Amniotic stem cell (primary cell): ENCODE measurements at places on chromosomes 2 and 18.

DNA sequence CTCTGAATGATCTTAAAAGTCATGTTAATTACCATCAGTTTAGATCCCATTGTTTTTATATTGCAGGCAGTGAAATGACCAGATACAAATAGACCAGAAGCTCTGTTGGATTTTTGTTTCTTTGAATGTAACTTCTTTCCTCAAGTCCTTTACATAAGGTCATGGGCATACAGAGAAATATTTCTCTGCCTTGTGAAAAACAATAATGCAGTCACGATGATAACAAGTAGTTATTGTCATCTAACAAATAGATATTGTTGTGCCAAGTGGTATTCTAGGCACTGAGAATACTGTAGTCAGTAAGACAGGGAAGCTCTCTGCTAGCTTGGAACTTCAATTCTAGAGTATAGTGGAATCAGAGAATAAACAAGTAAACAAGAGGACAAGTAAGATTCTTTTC lies 94.7 kb upstream of the BARD1 start:
- DNase-seq: no peak

GRCh38 chr2:129849559-129850160 lies 129.8 kb upstream of the RAB6C start:
- peak; percentile 39 for DNase-seq

DNA sequence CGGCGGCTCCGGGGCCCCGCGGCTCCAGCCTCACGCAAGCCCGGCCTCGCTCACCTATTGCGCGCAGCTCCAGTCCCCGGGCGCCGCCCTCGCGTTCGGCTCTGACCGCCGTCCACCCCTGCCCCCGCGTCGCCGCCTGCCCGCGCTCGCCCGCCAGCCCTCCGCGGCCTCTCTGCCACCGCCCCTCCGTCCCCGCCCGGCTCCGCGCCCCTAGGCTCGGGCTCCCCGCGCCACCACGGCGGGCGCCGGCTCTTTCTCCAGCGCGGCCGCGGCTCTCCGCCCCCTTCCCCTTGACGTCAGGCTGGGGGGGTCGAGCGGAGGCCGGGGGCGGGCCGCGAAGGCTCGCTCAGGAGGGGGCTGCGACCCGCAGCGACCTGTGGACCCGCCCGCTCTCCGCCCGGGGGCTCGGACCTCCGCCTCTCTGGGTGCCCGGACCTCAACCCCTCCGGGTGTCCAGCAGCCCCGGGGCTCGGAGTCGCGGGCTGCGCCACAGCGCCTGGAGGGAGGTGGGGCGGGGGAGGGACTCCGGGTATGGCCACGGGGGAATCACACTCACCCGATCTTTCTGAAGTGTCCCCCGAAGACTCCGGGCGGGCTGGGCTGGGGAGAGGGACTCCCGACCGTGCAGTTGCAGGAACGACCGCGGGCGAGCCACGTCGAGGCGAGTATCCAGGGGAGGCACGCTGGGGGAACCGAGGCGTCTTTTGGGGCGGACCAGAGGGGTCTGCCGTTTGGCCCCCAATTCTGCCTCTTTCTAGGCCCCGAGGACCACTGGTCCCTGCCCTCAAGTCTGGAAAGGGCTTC lies at the start of gene SEMA4C:
TSS of gene SEMA4C (minus strand) at position 259 of the 804 bp plus-strand sequence. CDS start 2,194 bp downstream, outside the sequence.
- no peak for DNase-seq

GRCh38 chr2:45299361-45299760 lies 290.1 kb upstream of the SIX2 start:
- DNase-seq: no peak

- DNase-seq: no peak
Observed at GRCh38 chr2:100840519-100840918, 20.6 kb downstream of the NPAS2 start.

GRCh38 chr2:185823773-185824172 lies 85.2 kb downstream of the FSIP2 start:
- no peak for DNase-seq

DNA sequence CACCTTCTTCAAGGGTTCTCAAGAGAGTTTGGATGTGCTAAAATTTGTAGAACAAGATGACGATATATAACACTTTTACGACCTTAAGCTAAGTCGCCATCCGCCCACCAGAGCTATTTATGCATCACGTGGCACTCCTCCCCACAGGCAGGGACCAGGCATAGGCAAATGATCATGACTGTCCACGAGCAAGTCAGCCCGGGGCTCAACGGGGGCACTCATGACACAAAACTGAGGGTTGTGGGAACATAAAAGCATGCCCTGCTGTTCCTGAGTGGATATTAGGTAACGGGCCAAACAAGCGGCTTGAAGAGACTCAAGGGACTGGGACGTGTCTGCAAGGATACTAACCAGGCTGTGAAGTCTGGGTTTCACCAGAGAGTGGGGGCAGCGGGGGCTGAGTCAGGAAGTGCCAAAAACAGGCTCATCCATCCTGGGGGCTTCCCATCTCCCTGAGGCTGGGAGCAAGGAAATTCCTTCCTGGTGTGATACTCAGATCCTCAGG lies 58.1 kb downstream of the FAM178B start:
- no peak for DNase-seq

DNA sequence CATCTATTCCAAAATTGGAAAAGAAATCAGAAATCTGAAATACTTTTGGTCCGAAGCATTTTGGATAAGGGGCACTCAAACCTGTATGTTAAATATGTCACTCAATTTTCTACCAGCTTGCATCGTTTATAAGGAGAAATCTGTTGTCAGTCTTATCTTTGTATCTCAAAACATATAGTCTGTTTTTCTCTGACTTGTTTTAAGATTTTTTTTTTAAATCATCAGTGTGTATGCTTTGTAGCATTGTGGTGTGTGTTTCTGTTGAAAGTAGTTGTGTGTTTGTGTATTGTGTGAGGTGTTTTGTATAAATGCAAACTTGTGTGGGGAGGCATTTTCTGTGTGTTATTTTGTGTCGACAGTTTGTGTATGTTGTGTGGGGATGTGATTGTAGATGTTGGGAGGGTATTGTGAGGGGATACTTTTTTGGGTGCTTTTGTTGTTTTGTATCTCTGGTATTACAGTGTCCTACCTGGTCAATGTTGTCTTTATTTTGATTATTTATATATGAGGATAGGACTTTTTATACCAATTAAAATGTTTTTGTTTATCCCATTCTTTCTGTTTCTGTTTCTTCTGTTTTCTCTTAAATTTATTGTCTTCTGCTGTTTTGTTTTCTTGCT lies 30.9 kb downstream of the SMCHD1 start:
- no peak for DNase-seq

DNA sequence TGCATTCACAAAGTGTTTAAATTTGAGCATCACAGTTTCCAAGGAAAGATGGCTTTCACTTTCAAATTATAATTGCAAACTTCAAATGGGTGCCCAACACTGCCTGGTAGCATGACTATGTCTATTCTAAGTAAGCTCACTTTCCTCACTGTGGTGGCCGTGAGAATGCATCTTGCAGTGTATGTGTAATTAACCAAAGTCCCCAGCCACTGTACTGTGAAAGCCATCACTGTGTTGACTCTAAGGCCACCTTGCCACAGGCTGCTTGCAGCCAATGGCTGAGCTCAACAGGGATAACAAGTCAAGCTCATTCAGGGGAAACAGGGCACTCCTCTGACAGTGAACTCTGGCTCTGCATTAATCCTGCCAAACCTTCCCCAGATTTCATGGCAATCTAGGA lies 43.3 kb upstream of the LGALSL start:
- DNase-seq: no peak

DNA sequence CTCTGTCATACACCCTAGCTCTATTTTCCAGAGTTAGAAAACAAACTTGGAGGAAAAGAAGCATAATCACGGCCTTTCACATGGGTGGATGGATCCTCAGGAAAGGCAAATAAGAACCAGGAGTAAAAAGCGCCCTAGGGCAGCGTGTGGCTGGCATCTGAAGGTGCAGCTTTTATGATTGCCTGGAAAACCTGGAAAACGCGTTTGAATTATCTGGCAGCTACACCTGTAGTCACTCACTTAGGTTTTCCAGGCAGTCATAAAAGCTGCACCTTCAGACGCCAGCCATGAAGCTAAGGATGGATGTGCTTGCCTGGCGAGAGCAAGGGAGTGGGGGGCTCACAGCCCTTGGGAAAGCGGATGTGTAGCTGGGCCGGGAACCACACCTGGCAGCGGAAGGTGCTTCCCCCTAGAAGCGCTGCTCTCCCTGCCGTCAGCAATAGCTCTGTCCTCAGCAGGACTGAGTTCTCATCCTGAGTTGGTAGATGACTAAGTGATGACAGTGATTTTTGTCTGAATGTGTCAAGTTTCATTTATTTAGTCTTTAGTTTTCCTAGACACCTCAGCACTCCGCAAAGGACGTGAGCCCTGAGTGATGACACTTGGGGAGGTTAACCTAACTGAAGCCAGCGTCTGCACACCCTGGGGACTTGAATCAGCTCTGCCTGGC lies 82.0 kb downstream of the DCDC2C start:
- DNase-seq: no peak

- DNase-seq: no peak
Observed at GRCh38 chr2:170651624-170652325, 63.4 kb upstream of the SP5 start.

- no peak for DNase-seq
Observed at GRCh38 chr2:179746981-179747380, 114.4 kb downstream of the ZNF385B start.

DNA sequence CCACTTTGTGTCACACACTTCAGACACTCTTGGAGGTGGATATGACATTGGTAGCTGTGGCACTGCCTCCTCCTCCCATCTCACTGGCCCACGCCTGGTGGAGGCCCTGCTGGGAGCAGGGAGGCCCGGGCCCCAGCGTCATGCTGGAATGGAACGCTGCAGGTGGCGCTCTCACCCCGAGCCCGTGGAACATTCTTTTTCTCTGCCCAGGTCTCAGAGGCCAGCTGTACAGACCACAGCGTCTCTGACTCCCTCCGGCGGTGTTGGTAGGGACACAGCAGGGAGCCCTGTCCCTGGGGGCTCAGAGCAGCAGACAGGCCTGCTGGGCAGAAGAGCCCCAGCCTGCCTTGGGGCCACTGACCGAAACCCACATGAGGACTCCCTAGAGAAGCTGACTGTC lies 218.1 kb downstream of the TWIST2 start:
- no peak for DNase-seq

GRCh38 chr2:219423652-219424377 lies 5.6 kb downstream of the DES start:
- DNase-seq: no peak

DNA sequence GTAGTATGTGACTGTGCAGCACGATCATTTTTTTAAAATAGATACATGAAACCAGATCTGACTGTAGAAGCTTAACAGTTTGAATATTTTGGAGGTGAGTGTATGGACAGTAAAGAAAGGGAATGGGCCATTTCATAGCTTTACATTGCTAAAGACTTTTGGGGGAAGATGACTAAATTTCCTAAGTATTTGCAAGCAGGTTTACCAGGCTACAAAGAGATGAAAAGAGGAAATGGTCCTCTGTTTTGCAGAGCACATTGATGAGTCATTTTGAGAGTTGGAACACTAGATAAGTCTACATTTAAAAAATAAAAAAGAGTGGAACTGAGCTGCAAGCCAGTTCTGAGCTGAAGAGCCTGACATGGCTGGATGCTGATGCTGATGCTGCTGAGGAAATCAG lies 115.7 kb upstream of the LRATD1 start:
- DNase-seq: peak; percentile 75

- no peak for DNase-seq
Observed at GRCh38 chr18:63140997-63141777, 178.4 kb downstream of the BCL2 start.

DNA sequence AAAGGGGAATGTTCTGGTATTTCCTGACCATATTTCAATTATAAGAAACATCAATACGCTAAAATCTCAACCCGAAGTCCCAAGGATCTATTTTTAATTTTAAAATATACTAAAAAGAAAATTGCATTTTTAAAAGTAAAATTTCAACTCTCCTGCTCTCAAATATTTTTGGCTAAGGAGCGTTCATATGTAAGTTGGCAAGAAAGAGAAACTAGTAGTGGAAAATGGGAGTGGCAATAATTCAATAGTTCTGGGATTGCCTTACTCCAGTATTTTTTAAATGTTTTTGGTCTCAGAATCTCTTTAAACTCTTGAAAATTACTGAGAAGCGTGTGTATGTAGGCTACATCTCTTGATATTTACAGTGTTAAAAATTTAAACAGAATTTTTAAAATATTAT lies 72.7 kb downstream of the ACVR1 start:
- DNase-seq: no peak

DNA sequence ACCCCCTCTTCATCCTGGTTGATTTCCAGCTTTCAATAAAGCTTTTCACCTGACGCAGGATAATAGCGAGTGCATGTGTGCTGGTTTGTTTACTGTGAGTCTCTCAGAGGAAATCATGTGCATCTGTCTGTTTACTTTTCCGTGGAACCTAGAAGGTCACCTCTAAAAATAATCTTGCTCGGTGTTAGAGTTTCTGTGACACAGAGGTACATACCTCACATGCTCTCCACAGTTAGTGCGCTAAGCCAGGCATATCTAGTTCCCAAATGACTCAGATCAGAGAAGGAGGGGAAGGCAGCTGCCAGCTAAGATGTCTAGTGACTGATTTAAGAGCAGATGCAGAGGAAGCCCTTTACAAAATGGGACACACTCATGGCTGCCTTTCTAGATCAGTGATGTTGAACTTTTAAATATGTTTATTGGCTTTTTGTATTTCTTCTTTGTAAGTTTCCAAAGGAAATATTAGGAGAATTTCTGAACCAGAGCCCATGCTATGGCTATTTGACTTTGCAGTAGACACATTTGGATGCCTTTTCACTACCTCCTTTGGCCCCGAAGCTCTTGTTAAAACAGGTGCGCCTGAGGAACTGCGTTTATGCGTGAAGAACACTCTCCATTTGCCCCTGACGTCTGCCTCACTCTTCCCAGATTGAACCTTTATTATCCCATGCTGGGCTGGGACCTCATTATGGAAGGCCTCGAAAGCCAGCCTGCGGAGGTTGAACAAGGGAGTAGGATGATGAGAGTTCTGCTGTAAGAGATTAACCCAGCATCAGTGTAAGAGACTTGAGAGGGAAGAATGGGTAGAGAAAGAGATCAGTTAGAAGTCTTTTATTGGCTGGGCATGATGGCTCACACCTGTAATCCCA lies 145.6 kb downstream of the FAM161A start:
- peak; percentile 27 for DNase-seq
